NK-92 treated with Interleukin-12 subunit alpha and Interleukin-12 subunit beta, amount 100 ng/mL, for 24 hours (cell line): ENCODE measurements at places on chromosomes 4 and X.

- no peak for DNase-seq
Observed at GRCh38 chr4:38674258-38675144, 10.5 kb downstream of the KLF3 start.

DNA sequence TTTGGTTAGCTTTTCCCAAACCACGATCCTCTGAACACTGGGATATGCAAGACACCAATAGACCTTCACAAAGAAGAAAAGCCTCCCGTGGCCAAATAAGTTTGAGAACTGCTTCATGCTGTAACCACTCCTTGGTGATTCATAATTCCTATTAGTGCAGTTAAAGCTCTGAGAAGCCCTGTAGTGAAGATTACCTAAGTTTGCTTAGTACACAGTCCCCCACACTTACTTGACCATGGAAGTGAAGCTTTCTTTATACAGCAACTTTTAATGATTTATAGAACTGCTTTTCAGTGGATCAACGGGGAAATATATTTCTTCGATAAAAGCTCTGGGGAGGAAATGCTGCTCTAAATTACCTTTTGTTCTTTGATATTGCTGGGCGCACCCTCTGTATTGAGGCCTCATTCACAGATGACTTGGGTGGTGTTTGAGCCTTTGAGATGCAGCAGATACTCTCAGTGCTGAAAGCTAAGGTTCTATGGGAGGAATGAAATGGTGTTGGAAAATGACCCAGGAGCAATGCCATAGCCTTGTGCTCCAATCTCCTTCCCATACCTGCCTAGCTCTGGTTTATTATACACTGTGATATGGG, 67.4 kb downstream of the CBLL2 start:
- DNase-seq = no peak

- no peak for DNase-seq
Observed at GRCh38 chr4:86294883-86295282, 65.0 kb downstream of the MAPK10 start.

- DNase-seq = no peak
Observed at GRCh38 chrX:130771230-130771629, 131.8 kb downstream of the ENOX2 start.

- DNase-seq = no peak
Observed at GRCh38 chr4:165677081-165677480, 196.0 kb upstream of the TLL1 start.

DNA sequence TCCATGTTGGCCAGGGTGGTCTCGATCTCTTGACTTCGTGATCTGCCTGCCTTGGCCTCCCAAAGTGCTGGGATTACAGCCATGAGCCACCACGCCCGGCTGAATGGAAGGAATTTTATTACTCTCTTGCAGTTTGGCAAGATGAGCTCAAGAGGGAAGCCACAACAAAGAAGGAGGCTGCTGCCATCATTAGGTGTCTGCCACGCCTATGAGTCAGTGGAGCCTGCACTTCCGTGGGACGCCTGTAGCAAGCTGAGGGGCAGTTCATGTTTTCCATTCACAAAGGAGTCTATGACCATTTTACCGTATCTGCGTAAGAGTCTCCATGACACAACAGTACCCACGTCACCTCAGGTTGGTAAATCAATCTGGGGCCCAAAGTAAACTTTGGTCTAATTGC, 51.2 kb upstream of the CHRNA9 start:
- no peak for DNase-seq

DNA sequence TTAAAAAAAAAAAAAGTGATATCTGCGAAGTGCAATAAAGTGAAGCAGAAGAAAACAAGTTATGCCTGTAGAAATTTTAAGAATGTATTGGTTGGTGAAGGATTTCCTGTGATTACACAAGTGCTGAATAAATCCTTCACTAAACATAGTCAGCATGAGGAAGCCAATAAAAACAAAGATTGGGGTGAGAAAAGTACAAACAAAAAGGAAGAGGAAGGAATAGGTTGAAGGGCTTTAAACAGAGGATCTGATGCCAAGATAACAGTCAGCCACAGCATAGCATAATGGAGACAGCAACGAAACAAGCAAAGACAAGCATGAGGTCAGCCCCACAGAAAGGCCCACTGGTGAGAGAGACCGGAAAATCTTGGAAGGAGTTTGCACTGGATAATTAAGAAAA, 372.2 kb downstream of the ADAM29 start:
- DNase-seq = no peak
